Mesendoderm (in vitro differentiated cells): ENCODE measurements at places on chromosomes 16 and 17.

GRCh38 chr17:64984851-64985521 lies 65.7 kb upstream of the LRRC37A3 start:
- no peaks in the 10 kb centered on the region for H3K36me3 ChIP-seq
- H3K4me1 ChIP-seq: no peaks in the 10 kb centered on the region
- no peak for DNase-seq
- H3K27me3 ChIP-seq: no peaks in the 10 kb centered on the region

DNA sequence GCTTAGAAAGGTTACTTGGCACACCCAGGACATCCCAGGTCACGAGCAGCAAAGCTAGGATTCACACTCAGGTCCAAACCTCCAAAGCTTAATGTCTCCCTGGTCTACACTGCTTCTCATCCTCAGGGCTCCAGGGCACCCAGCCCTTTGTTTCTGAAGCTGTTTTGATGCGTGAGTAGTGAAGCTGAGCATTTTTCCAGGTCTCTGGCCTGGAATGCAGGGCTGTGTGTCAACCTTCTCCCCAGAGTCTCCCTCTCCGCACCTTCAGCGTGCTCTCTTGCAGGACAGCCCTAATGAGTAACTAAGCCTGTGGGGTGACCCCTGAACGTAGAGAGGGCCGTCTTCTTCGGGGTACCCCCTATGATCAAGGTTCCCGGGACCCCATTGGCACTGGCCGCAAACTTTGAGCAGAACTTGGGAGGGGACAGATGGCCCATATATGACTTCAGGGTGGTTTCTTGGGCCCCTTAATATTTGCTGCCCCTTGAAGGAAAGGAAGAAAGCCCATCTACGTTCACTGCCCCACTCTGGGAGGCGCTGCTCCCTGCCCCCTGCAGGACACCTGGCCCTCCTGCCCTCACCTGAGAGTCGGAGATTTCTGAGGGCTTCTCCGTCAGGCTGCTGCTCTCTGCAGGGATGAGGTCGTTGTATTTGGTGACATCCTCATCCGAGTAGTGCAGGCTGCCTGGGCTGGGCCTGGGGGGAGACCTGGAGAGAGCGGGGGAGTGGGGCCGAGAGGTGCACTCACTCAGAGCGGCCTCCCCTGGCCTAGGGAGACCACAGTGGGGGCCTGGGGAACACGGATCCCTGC lies 36.4 kb upstream of the CDC42EP4 start:
- H3K4me3 ChIP-seq: no peak overlapping the region
- DNase-seq: no peak
- H3K27ac ChIP-seq: no peak overlapping the region
- no peaks in the 10 kb centered on the region for H3K36me3 ChIP-seq
- no peaks in the 10 kb centered on the region for H3K27me3 ChIP-seq

- no peak overlapping the region for H3K4me3 ChIP-seq
- peaks cover 6% of the 10 kb centered on the region for H3K4me1 ChIP-seq
- H3K27ac ChIP-seq: peak overlapping the region; percentile 23
- no peaks in the 10 kb centered on the region for H3K36me3 ChIP-seq
- no peaks in the 10 kb centered on the region for H3K27me3 ChIP-seq
Observed at GRCh38 chr17:78342449-78343186, 17.3 kb downstream of the SOCS3 start.

DNA sequence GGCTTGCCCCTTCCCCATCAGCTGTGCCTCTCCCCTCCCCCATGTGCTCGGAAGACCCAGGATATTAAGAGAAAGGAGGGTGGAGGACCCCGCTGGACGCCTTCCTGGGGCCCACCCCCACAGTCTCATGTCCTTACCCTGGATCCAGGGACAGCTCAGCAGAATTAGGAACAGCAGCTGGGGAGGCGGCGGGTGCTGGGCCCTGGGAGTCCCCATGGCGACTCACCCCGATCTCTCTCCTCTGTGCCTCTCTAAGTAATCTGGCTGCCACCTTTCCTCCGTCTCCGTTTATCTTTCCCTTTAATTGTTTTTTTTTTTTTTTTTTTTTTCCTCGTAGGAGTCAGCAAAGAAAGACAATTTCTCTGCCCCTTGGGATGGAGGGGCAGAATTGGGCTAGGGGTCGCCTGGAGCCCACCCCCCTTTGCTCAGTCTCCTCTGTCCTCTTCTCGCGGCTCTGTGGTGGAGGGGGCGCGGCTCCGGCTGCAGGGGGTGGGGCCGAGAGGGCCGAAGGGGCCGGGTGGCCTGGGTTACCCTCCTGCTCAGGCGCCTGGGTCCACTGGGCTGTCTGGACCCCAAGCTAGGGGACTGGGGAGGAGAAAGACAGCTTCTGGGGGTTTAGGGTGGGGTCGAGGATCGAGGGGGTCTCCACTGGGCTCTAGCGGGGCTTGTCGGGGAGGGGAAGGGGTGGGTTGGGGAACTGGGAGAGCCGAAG lies 390 bp downstream of the SEZ6L2 start:
- no peak overlapping the region for H3K27ac ChIP-seq
- H3K4me3 ChIP-seq: peak overlapping the region; percentile 59
- peaks cover 3% of the 10 kb centered on the region for H3K4me1 ChIP-seq
- H3K36me3 ChIP-seq: no peaks in the 10 kb centered on the region

GRCh38 chr17:1460233-1460632 lies 4.2 kb upstream of the CRK start:
- H3K36me3 ChIP-seq: no peaks in the 10 kb centered on the region
- DNase-seq: no peak
- H3K4me1 ChIP-seq: no peaks in the 10 kb centered on the region
- H3K4me3 ChIP-seq: no peak overlapping the region
- no peaks in the 10 kb centered on the region for H3K27me3 ChIP-seq

GRCh38 chr16:90027611-90028010 lies 8.4 kb upstream of the DBNDD1 start:
- no peaks in the 10 kb centered on the region for H3K4me1 ChIP-seq
- no peaks in the 10 kb centered on the region for H3K36me3 ChIP-seq
- no peak overlapping the region for H3K4me3 ChIP-seq
- no peaks in the 10 kb centered on the region for H3K27me3 ChIP-seq

- DNase-seq: peak; percentile 49
- H3K27me3 ChIP-seq: no peaks in the 10 kb centered on the region
- no peaks in the 10 kb centered on the region for H3K36me3 ChIP-seq
- no peaks in the 10 kb centered on the region for H3K4me1 ChIP-seq
- peak overlapping the region; percentile 56 for H3K4me3 ChIP-seq
- H3K27ac ChIP-seq: peak overlapping the region; percentile 76
Observed at GRCh38 chr17:19978209-19978802, 678 bp upstream of the AKAP10 start.
